Foreskin fibroblast (primary cell): ENCODE measurements at places on chromosomes 6 and 20.

DNA sequence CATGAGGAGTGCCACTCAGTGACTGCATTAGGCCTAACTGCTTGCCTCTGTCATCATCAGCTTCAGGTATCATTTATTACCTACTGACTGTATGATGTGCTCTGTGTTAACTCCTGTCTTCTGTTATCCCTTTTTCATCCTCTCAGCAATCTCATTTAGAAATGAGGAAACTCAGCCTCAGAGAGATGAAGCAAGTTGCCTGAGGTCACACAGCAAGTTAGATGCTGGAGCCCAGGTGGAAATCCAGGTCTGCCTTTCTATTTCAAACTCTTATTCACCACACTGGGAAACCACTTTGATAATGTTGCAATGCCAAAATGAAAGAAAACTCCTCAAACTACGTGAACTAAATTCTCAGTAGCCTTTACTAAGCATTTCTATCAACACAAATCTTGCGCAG, 1.3 kb downstream of the FERMT1 start:
- no peak for DNase-seq

DNA sequence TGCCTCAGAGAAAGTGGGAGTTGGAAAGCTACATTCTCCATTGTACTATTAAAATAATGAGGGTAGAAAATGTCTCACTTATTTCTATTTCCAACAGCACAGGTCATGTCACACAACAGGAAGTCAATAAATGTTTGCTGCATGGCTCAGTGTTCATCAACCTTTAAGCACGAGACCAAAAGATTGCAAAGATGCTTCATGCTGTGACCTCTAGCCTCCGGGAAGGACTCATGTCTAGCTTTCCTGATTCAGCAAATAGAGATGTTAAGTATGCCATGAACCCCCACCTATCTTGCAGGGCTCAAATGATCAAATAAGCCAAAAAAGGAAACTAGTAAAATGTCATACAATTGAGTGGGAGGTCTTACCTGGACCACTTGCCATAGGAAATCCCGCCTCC, 57.4 kb downstream of the NCOA6 start:
- DNase-seq = peak; percentile 86

GRCh38 chr6:14476793-14477531, 359.4 kb downstream of the CD83 start:
- DNase-seq = peak; percentile 90

DNA sequence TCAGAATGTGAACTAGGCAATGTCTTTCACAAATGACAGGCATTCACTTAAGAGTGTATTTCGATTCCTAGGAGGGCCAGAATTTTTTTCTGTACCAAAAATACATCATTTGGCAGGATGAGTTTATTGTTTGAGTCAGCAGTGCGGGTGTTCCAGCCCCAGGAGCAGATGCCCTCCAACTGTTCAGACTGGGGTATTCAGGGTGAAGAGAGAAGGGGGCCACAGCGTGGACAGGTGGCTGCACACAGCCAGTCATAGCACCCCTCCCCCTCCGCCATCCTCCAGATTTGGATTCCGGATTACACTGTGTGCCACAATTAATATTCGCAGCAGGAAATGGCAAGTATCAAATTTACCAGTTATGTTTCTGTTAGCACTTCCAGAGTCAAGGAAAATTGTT, 38.6 kb downstream of the RIPOR2 start:
- no peak for DNase-seq

DNA sequence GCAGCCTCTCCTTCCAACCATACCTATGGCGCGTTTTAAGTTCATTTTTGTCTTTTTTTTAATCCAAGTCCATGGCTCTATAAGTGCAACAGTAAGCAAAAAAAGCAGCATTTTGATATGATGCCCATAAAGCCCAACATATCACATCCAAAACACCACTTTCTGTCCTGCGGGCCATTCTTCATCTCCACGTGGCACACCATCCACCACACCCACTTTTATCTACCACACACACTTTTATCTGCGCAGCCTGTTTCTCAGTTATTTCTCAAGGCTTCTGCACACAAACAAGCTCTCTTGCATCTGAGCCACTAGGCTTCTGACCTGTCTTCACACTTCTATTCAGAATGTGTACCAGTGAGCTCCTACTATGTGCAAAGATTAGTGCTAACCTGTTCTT, 5.3 kb downstream of the GCLC start:
- DNase-seq = no peak

DNA sequence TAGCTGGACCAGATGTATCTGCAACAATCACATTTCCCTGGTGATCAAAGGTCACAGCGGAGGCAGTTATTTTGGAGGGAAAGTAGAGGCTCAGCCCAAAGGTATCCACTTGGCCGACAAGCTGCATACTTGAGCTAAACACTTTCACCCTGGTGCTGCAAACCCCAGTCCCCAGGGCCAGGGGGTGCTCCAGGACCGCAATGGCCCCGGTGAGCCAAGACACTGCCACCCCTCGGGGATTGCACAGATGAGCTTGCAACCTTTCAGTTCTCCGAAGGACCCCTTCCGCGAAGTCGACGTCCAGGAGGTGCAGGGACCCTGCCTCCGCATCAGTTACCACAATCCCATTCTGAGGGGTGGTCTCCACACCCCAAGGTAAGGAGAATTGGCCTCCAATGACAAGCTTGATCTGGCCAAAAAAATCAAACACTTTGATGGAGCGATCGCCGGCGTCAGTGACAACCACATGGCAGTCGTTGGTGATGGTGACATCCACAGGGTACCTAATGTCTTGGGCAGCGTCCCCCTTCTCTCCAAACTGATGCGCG, 823 bp downstream of the NHLRC1 start:
- DNase-seq = no peak

- peak; percentile 31 for DNase-seq
Measured at GRCh38 chr6:38566295-38567030, 73.3 kb downstream of the BTBD9 start.

- peak; percentile 23 for DNase-seq
Measured at GRCh38 chr6:12271997-12272396, 18.2 kb upstream of the EDN1 start.

GRCh38 chr6:139436200-139436956, 61.9 kb upstream of the CITED2 start:
- DNase-seq = peak; percentile 26

- no peak for DNase-seq
Measured at GRCh38 chr6:118746145-118746824, 94.9 kb upstream of the CEP85L start.

GRCh38 chr6:161373905-161374451, 100.1 kb upstream of the AGPAT4 start:
- DNase-seq = peak; percentile 80

DNA sequence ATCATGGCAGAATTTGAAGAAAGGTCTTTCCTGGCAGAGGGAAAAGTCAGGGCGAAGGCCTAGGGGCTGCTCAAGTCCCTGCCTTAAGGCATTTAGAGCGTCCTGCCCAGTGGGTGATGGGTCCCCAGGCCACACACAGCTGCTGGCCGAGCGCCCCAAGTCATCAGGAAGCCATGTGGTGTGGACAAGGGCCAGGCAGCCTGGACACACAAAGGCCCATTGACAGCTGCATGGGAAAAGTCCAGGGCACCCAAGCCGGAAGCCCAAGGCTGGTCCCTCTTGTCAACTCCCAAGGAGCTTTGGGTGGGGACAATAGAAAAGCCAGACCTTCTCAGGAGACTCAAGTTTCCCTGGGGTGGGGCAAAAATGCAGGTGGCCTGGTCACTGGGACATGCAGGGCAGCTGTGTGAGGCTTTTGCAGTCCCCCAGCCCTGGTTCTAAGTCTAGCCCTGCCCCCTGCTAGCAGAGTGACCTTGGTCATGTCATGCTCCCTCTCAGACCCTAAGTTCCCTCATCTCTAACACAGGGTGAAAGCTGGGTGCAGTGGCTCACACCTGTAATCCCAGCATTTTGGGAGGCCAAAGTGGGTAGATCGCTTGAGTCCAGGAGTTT, 44.3 kb upstream of the PTGIS start:
- DNase-seq = no peak

GRCh38 chr6:46220352-46221221, 49.8 kb upstream of the ENPP5 start:
- no peak for DNase-seq

DNA sequence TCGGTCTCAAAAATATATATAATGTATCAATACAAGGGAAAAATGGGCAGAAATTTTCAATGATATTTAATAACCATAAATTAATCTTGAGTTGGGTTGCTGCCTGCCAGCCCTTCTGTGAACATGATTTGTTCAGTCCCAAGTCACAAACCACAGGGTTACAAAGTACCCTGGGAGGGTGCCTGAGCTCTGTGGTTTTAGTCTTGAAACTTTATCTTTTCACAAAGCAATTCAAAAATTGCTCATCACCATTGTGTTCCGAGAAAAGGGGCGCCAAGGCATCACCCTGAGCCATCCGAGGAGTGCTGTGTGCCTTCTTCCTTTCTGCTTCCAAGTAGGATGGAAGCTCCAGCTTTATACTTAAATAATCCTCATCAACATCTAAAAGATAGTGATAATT, 141.6 kb upstream of the AKAP12 start:
- no peak for DNase-seq
